ENCODE measurements at places on chromosomes 11 and 22.

- peak; percentile 77 for DNase-seq
Measured at GRCh38 chr11:14249121-14249963, 109.6 kb downstream of the RRAS2 start.

GRCh38 chr11:121755906-121756305 is 303.1 kb upstream of the SORL1-AS1 start:
- no peak for DNase-seq

DNA sequence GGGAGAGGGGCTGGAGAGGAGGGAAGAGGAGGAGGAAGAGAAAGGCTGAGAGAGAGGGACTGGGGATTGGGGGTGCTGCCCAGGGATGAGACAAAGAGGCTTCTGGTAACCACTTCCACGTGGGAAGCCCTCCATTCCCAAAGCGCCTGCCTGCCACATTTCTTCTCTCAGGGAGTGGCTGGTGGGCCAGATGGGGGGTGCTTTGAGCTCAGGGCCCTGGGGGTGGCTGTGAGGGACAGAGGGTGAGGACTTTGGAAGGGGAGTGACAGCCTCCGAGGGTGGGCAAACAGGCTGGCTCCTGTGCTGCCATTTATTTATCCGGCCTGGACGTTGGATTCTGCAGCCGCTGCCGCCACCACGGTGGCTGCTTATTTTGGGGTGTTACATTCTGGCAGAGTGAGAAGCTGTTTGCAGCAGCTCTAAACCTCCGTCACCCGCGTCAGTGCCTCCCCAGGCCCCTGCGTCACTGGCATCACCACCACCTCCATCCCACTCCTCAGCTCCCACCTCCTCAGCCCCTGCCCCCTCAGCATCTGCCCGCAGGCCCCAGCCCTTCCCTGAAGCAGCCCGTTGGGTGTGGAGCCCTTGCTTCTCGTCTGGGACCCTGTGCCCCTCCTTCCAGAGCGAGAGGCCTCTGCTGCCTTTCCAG is 1.6 kb downstream of the RTN4RL2 start:
- no peak for DNase-seq

DNA sequence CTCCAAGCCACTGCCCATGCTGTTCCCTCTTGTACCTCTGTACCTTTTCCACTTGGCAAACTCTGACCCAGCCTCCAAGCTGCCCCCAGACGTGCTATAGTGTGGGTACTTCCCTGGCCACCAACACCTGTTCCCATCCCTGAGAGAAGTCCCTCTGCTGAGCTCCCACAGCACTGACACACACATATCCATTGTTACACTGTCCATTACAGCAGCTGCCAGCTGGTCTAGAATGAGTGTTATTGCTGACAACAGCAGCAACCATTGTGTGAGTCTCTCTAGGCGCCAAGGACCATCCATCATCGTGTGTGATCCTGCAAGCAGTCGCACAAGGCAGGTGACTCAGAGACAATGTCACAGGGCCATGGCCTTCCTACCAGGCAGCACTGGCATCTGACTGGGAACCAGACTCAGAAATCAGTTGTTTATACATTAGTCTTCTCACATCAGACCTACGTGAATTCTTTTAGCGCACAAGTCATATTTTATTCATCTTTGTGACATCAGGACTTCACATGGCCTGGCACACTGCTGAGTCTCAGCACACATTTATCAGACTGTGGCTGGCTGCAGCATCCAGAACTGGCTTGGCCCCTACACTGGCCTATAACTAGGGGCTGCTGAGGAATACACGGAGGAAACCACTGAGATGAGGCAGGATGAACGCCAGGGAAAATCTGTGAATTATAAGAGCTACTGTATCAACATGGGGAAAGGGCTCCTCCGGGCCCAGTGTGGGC is 56.4 kb downstream of the SGSM3 start:
- no peak for DNase-seq

DNA sequence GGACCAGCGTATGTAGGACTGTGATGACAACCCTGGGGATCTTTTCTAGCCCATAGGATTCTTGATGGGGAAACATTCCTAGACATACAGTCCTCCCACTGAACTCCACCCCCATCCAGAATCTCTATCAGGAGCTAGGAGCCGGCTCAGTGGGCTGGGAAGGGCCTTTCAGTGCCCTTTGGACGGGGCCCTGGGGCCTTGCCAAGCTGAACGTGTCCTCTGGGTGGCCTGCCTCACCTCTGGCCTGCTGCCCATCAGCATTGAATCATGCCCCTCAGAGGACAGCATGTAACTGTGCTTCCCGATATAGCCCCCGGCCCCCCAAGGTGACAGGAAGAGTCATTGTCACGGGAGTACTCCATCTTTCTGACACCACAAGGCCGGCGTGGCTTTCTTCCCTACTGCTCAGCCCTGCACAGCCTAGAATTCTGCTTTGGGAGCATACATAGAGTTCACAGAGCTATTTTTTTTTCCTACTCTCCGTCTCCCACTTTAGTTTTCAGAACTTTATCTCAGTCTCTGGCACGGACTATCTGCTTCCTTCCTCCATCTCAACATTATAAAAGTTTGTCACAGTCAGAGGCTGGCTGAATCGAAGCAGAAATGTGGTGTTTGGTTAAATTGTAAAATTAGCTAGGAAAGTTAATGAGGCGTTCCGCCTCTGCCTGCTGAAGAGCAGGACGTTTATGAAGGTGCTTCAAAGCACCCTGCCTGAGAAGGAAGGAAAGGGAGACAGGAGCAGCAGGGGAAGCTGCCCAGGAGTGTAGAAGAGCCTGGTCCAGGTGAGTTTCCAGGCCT is 111.9 kb downstream of the ZBTB16 start:
- DNase-seq: no peak

- DNase-seq: no peak
Measured at GRCh38 chr11:11583801-11584529, 37.8 kb downstream of the GALNT18 start.

GRCh38 chr11:69526453-69526810 is 45.0 kb downstream of the LINC01488 start:
- DNase-seq: no peak

- peak; percentile 3 for DNase-seq
Measured at GRCh38 chr11:129192150-129192549, at the start of gene ARHGAP32. TSS of gene ARHGAP32 (minus strand) at chr11:129192325. CDS start at chr11:129192198, 127 bp downstream.

GRCh38 chr11:30821438-30821965 is 235.3 kb upstream of the MPPED2 start:
- DNase-seq: no peak

DNA sequence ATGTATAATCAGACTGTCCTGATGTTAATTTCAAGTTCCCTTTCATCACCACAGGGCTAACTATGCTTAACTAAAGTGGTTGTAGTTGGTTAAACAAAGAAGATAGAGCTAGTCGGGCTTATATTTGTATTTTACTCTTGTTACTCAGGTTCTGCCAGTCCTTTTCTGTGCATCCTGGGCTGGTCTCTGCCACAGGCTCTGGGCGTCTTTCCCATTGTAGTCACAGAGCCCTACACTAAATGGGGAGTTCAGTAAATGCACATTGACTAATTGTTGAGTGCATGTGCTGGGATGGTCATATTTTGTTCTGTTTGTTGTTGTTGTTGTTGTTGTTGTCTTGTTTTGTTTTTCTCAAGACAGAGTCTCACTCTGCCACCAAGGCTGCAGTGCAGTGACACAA is 125.4 kb upstream of the PGR start:
- no peak for DNase-seq

Measured in naive thymus-derived CD4-positive, alpha-beta T cell (primary cell).